Hematopoietic multipotent progenitor cell treated with erythropoietin and hydrocortisone succinate and interleukin-3 and kit ligand, for 17 days (in vitro differentiated cells): ENCODE measurements at places on chromosomes 1 and 21.

DNA sequence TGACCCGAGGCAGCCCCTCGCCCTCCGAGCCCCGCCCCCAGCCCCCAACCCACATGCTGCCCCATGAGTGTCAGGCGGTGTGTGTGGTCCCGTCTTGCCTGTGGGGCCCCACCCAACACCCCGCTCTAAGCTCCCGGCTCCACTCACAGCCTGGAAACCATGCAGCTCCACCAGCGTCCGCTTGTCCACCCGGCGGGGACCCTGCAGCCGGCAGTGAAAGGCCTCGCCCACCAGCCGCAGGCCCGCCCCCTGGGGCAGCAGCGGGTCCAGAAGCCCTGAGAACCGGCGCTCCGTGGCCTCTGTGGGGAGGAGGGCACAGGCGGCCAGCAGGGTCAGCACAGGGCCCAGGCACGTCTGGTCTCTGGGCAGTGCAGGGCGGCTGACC lies 2.7 kb downstream of the C1QTNF12 start:
- no peak for DNase-seq

- no peak for DNase-seq
These were observed 3.1 kb downstream of the ARHGEF10L start for GRCh38 chr1:17542645-17543044.

GRCh38 chr1:199691540-199691939 lies 336.0 kb upstream of the NR5A2 start:
- DNase-seq = no peak

DNA sequence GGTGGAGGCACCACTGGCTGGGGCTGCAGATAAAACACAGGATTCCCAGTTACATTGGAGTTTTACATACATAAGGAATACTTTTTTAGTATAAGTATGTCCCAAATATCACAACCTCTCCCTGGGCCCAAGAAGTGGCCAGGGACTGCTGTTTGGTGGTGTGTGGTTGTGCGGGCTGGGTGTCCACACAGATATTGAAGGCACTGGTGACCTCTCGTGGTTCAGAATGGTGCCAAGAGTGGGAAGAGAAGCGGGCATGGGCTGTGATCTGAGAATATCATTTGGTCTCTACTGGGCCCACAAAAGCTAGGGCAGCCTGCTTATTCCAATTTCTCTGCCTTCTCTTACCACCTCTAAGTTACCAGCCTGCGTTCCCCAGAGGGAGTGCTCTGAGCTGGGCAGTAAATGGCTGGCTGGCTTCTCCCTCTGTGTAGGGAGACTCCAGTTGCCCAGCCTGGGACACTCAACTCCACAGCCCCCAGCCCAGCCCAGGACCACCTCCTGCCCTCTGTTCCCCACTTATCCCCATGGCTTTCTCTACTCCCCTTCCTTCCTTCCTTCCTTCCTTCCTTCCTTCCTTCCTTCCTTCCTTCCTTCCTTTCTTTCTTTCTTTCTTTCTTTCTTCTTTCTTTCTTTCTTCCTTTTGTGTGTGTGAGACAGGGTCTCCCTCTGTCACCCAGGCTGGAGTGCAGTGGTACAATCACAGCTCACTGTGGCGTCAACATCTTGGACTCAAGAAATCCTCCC lies 42.8 kb upstream of the RD3 start:
- DNase-seq = no peak

DNA sequence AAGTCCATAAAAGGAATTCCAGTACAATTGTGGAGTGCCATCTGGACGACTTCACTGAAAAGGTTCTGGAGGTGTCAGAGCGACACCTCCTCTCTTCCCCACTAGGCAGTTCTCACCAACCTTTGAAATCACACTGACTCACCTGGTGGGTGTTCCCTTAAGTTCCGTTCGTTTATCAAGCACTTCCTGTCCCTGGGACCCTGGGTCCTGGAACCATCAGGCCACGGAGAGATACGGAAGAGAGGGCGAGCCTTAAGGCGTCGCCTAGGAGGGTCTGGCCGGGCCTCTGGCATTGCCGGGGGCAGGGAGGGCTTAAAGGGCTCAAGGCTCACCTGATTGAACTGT lies 317 bp downstream of the SPAG17 start:
- DNase-seq = no peak

GRCh38 chr1:27624467-27625178 lies 10.4 kb downstream of the FGR start:
- DNase-seq = no peak

DNA sequence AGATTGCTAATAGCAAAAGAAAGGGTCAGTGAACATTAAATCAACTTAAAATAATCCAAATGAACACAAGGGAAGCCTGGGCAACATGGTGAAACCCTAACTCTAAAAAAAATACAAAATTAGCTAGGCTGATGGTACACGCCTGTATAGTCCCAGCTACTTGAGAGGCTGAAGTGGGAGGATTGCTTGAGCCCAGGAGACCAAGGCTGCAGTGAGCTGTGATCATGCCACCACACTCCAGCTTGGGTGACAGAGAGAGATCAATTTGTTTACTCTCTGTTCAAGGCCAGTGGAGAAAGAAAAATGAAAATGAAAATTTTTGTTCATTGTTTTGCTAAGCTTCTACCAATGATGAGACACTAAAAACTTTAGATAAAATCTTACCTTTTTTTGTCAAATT lies 24.8 kb downstream of the WDR47 start:
- no peak for DNase-seq

DNA sequence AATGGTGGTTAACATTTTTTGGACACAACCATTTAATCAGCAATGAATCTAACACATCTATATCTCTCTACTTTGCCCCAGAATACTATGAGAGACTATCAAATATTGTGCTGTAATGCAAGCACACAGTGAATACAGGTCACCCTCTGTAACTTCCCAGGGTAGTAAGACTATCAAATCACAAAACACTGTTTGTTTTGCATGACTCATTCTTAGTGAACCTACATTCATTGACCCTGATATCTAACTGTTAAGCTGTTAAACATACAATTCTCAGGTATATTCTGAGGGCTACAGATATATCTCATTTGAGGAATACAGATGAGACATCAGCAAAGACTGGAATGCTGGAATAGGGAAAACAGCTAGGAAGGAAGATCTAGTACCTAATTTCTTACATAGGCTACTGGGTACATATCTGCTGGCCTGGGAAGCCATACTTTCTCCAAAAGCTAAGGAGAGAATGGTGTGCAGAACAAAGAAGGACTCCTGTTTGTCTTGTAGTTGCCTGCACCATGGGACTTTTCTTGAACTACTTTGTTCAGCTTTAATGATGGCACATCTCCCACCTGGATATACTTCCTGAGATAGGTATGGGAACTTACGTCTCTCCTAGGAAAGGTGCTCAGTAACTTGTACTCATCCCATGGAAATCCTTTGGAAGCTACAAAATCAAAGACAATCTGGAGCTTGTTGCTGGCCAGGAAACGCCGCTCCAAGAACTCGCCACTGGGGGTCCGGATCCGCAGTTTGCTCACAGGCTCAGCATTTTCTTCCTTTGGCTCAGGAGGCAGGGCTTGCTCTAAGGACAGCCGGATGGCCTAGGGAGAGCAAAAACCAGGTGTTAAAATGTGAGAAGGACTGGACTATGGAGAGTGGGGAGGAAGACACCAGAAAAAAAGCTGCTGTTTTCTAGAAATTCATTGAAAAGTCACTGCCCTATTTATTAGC lies 51.9 kb upstream of the DMRTA2 start:
- DNase-seq = no peak

DNA sequence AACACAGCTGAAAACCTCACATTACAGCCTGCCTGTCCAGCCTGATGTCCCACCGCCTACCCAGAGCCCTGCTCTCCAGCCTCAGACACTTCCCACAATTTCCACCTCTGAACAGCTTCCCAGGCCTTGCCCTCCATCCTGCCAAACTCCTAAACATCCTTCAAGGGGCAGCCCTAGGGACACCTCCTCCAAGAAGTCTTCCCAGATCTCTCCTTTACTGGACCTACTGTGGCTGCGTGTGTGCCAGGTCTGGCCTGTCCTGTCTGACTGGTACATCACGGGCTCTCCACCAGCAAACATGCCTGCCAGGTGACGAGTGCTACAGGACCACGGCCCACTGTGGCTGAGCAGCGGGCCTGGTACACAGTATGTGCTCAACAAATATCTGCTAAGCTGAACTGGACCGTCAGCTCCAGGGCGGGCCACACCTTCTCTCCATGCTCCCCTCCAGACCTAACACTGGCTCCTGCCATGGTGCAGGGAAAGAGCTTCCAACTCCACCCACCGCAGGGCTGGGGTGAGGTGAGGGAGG lies 28.8 kb downstream of the CHD5 start:
- DNase-seq = no peak

- DNase-seq = no peak
These were observed 18.2 kb downstream of the SCCPDH start for GRCh38 chr1:246742396-246742795.

GRCh38 chr21:45546636-45547544 lies 4.7 kb upstream of the SLC19A1 start:
- DNase-seq = no peak

DNA sequence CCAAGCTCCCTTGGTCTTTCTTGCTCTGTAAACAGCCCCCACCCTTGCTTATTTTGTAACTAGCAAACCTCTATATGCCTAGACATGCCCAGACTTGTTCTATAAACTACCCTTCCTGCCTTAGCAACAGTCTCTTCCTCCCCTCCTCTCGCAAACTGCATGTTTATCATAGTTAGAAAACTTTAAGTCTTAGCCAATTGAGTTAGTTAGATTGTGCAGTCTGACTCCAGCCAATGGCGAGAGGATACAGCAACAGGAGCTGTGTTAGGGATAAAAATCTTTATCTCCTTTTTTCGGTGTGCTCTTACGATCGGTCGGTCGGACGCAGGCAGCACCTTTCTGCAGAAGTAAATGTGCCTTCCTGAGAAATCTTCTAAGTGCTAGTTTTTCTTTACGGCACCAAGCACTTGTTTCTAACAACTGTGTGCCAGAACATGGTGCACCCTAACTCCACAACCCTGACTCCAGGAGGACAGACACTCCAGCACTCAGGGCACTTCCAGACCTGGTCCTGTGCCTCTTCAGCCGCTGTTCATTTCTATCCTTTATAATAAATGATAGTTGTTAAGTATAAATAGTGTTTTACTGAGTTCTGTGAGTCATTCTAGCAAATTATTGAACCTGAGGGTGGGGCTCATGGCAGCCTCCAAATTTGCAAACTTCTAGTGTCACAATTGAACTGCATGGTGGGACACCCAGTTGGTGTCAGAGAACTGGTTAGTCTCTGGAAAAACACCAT lies 25.7 kb upstream of the GNG4 start:
- DNase-seq = no peak

GRCh38 chr1:35539073-35539823 lies 18.0 kb downstream of the KIAA0319L start:
- no peak for DNase-seq

- DNase-seq = no peak
These were observed 1.3 kb downstream of the EDARADD start for GRCh38 chr1:236395230-236395946.
